ENCODE measurements at places on chromosomes 3 and 15. TPM values are rescaled to one million over a fixed set of nuclear protein-coding genes. Genes with fewer than 3 reads are reported as not detected.

LIPH gene
- total RNA-seq = not detected

GOLGA6L7 gene
- total RNA-seq = not detected

RGMA gene
- 0.46 TPM for total RNA-seq

TMEM212 gene
- not detected for total RNA-seq

DNASE1L3 gene
- total RNA-seq = 0.18 TPM
